ENCODE measurements at places on chromosomes 6 and 20. TPM values are rescaled to one million over a fixed set of nuclear protein-coding genes. Genes with fewer than 3 reads are reported as not detected.
A peak's percentile ranks its signal among the peaks of the same experiment; 100 is the strongest.

GRCh38 chr20:32445539-32446273 is 87.6 kb downstream of the ASXL1 start:
- H3K4me3 ChIP-seq = no peak overlapping the region
- H3K27me3 ChIP-seq = no peaks in the 10 kb centered on the region
- no peak for DNase-seq
- no peaks in the 10 kb centered on the region for H3K36me3 ChIP-seq
- peaks cover 54% of the 10 kb centered on the region for H3K4me1 ChIP-seq

- no peaks in the 10 kb centered on the region for H3K27me3 ChIP-seq
- H3K27ac ChIP-seq = no peak overlapping the region
- no peak overlapping the region for H3K4me3 ChIP-seq
Measured at GRCh38 chr20:16955971-16956370, 207.8 kb downstream of the OTOR start.

DNA sequence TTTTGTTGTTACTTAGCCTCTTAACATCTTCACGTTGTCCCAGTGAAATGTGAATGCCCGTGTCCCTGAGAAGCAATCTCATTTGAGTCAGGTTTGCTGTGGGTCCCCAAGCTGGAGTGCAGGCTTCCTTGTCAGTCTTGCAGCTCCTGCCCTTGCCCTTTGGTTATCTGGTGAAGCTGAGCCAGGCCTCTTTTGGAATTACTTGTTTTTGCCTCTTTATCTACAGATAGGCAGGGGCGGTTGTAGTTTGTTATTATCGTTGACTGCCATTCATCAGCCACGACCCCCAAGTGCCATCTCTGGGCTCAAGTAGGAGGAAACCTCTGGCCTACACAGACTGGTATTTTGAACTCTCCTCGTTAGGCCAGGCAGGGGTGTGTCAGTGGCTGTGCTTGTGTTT is 2.2 kb downstream of the TMEM14C start:
- H3K36me3 ChIP-seq = peaks cover 7% of the 10 kb centered on the region
- peak; percentile 53 for DNase-seq

DNA sequence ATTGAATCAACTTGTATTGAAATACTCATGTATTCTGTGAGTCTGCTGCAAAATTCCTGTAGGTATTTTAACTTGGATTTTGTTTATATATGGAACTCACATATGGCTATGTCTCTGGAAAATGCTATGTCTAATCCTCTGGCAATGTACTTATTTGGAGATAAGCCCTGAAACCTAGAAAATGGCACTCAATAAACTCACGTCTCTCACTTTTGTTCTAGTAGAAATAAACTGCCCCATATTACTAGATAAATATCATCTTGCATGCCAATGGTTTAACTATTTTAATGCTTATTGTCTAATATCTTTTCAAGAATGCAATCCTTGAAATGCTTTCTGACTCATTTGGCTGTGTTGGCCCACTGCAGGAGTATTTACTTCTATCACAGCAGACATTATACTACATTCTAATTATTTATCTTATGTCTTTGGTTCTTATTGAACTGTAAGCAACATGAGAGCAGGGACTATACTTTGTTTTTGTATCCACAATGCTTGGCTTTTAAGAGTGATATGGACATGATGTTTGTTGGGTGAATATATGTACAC is 292.2 kb upstream of the RSPO3 start:
- no peak for DNase-seq
- no peaks in the 10 kb centered on the region for H3K36me3 ChIP-seq
- no peaks in the 10 kb centered on the region for H3K4me1 ChIP-seq
- H3K27me3 ChIP-seq = no peaks in the 10 kb centered on the region
- no peak overlapping the region for H3K4me3 ChIP-seq
- H3K27ac ChIP-seq = no peak overlapping the region

DNA sequence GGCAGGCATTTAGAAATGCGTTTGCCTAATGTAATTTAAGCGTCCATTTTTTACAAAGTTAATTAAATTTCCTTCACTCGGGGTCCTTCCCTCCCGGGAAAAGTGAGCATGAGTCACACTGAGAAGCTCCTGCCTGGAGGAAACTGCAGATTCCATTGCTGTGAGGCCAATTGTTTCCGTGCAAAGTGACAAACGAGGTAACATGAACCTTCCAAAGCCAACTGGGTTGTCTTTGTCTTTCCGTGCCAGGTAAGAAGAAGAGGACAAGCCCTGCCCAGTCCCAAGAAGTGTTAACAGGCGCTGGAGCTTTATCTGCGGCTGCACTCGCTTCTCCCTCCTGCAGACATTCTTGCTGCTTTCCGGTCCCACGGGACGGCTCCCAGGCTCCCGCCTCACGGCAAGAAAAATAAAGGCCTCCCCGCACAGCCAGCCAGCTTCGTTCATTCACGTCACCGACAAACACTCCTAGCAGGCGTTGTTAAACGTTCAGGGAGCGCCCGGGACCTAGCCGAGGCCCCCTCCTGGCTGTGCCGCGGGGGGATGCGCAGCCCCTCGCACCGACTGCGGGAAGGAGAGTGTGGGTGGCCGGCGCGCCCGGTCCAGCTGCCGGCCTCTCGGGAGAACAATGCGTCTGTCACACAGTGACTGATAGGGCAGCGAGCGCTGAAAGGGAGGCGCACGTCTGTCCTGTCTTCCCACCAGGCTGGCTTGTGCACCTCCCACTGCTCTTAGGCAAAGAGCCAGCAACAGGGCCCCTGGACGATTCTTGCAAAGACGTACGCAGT is 61.5 kb upstream of the HDDC2 start:
- peaks cover 12% of the 10 kb centered on the region for H3K27me3 ChIP-seq
- no peaks in the 10 kb centered on the region for H3K36me3 ChIP-seq
- no peak for DNase-seq
- peaks cover 29% of the 10 kb centered on the region for H3K4me1 ChIP-seq

- DNase-seq = no peak
- no peak overlapping the region for H3K4me3 ChIP-seq
- no peaks in the 10 kb centered on the region for H3K27me3 ChIP-seq
- H3K27ac ChIP-seq = no peak overlapping the region
Measured at GRCh38 chr6:41406728-41407489, 71.5 kb downstream of the NCR2 start.

DNA sequence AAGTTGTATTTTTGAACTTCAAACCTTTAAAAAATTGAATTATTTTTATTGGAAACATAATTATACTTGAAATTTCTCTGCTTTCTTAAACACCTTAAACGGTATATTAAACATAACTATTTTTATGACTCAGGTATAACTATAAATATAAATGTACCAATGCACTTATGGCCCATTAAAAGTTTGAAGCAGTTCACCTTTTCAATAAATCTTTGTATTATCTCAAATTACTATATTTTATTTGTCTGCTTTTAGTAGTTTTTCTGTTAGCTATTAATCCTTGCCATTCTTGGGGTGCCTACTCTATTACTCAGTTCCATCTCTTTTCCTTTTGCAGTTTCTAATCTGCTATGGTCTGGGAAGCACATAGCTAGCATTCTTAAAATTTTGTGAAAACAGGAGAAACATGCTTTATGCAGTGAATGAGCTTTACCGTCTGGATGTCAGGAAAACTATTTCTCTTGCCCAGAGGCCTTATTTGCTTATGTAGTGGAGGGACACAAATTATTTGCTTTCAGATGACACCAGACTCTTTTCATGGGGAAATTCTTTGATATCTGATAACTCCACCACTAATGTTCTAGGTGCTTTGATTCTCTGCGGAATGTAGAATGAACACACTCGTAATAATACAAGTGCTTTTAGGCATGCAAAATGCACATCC is 378.9 kb upstream of the CITED2 start:
- no peaks in the 10 kb centered on the region for H3K27me3 ChIP-seq
- H3K4me1 ChIP-seq = peaks cover 31% of the 10 kb centered on the region
- no peak for DNase-seq
- H3K27ac ChIP-seq = no peak overlapping the region

- H3K27ac ChIP-seq = no peak overlapping the region
- H3K4me1 ChIP-seq = no peaks in the 10 kb centered on the region
- H3K4me3 ChIP-seq = no peak overlapping the region
- no peaks in the 10 kb centered on the region for H3K27me3 ChIP-seq
- H3K36me3 ChIP-seq = no peaks in the 10 kb centered on the region
Measured at GRCh38 chr6:134593024-134593423, 275.1 kb upstream of the SGK1 start.

DNA sequence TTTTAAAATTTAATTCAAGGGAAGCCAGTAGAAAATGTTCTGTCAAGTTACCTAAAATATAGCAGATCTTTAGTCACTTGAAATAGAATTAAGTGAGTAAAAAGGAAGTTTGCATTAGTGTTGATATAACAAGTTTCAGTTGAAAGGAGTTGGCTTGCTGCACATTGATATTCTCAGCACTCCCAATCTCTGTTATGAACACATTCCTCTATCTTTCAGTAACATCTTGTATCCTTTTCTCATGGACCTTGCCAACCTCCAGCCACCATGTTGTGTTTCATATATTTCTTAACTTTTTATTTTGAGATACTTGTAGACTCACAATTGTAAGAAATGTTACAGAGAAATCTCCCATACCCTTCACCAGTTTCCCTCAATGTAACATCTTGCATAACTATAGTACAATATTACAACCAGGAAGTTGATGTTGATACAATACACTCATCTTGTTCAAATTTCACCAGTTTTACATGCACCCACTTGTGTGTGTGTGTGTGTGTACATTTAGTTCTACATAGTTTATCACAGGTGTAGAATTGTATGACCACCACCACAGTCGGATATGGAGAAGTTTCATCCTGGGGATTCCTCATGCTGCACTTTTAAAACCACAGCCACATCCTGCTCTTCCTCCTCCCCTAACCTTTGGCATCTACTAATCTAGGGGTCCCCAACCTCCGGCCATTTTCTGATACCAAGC is 20.2 kb upstream of the PAQR8 start:
- H3K36me3 ChIP-seq = no peaks in the 10 kb centered on the region
- H3K27me3 ChIP-seq = no peaks in the 10 kb centered on the region
- DNase-seq = no peak
- no peak overlapping the region for H3K4me3 ChIP-seq

GRCh38 chr6:6466967-6467761 is 121.4 kb upstream of the LY86 start:
- DNase-seq = no peak
- no peaks in the 10 kb centered on the region for H3K36me3 ChIP-seq
- no peak overlapping the region for H3K4me3 ChIP-seq
- H3K27ac ChIP-seq = no peak overlapping the region
- no peaks in the 10 kb centered on the region for H3K27me3 ChIP-seq

GRCh38 chr6:150640556-150641209 is 41.0 kb downstream of the PLEKHG1 start:
- no peak overlapping the region for H3K4me3 ChIP-seq
- no peaks in the 10 kb centered on the region for H3K27me3 ChIP-seq
- H3K36me3 ChIP-seq = no peaks in the 10 kb centered on the region
- peaks cover 13% of the 10 kb centered on the region for H3K4me1 ChIP-seq

- peak overlapping the region; percentile 79 for H3K27ac ChIP-seq
- no peak for DNase-seq
- H3K36me3 ChIP-seq = no peaks in the 10 kb centered on the region
- H3K27me3 ChIP-seq = no peaks in the 10 kb centered on the region
Measured at GRCh38 chr6:151292974-151293687, 53.4 kb downstream of the AKAP12 start.

DNA sequence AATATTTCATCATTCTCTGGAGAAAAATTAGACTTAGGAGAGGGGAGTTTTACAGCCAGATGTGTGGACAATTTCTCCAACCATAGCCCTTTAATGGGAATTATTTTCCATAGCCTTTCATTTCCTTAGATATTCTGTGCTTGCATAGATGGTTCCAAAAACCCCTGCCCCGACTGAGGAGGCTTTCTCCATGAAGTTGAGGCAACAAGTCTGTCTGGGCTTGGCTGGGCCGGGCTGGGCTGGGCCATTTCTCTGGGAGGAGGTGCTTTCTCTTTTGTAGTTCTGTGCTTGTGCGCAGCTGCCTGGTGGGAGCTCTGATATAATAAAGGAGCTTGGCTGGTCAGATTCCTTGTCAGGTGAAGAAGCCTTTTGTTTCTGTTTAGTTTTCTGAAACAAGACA is 71.4 kb downstream of the SOBP start:
- DNase-seq = no peak
- no peaks in the 10 kb centered on the region for H3K36me3 ChIP-seq
- no peaks in the 10 kb centered on the region for H3K27me3 ChIP-seq
- peaks cover 28% of the 10 kb centered on the region for H3K4me1 ChIP-seq

GRCh38 chr20:2991532-2991931 is 51.9 kb upstream of the GNRH2 start:
- no peak overlapping the region for H3K4me3 ChIP-seq
- no peak overlapping the region for H3K27ac ChIP-seq
- DNase-seq = no peak
- no peaks in the 10 kb centered on the region for H3K4me1 ChIP-seq

DNA sequence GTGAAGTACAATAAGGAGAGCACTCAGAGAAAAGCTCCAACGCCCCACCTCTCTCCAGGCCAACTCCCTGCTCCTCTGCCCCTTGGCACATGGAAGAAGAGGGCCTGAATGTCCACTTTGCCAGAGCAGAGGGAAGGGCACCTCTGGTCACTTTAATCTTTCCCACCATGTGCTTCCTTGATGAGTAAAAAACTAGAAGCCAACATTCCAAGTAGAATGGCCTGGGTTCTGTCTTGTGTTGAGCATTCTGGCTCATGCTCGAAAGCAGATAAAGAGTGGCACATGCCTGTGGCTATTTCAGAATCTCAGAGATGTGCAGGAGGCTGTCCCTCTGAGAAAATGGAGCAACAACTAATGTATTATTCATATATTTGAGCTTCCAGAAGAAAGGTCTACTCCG is 177.4 kb upstream of the PLN start:
- no peak overlapping the region for H3K4me3 ChIP-seq
- H3K4me1 ChIP-seq = peaks cover 10% of the 10 kb centered on the region
- DNase-seq = no peak
- no peaks in the 10 kb centered on the region for H3K36me3 ChIP-seq
- H3K27me3 ChIP-seq = no peaks in the 10 kb centered on the region

- peaks cover 10% of the 10 kb centered on the region for H3K4me1 ChIP-seq
- no peak overlapping the region for H3K27ac ChIP-seq
- H3K27me3 ChIP-seq = peaks cover 100% of the 10 kb centered on the region
- DNase-seq = no peak
Measured at GRCh38 chr6:50823094-50823920, 4.6 kb downstream of the TFAP2B start.

CCDC170 gene
- 0.57 TPM for total RNA-seq

ADTRP gene
- 0.66 TPM for total RNA-seq

SRSF12 gene
- 2.0 TPM for total RNA-seq

CEP250 gene
- 27.1 TPM for total RNA-seq

CRYBG1 gene
- total RNA-seq = 3.2 TPM

MOG gene
- not detected for total RNA-seq

KHDC1 gene
- total RNA-seq = 2.5 TPM

ZNF391 gene
- total RNA-seq = 3.4 TPM

CST2 gene
- 0.86 TPM for total RNA-seq

MCUR1 gene
- total RNA-seq = 19.1 TPM

HRH3 gene
- not detected for total RNA-seq

COL19A1 gene
- 2.3 TPM for total RNA-seq

THBD gene
- 44.3 TPM for total RNA-seq

CBLN4 gene
- total RNA-seq = not detected

CAGE1 gene
- total RNA-seq = not detected

RUNX2 gene
- total RNA-seq = 1.0 TPM
